ENCODE measurements at places on chromosomes 11 and 22.

DNA sequence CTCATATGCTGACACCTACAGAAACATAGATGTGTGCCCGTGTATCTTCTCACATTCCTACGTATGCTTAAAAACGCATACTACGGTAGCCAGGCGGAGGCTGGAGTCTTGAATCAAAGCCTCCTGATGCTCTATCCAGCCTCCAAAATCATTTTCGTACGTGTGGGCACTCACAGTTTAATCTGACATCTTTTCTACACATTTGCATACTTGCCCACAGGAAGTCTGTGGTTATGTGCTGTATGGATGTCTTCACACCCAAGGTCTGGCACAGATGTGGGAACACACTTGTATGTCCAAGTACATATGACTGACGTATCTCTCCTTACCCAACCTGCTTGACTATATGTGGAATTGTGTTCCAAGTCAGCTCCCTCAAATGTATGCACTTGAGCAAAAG lies 561.8 kb upstream of the CADM1 start:
- DNase-seq, result no peak

DNA sequence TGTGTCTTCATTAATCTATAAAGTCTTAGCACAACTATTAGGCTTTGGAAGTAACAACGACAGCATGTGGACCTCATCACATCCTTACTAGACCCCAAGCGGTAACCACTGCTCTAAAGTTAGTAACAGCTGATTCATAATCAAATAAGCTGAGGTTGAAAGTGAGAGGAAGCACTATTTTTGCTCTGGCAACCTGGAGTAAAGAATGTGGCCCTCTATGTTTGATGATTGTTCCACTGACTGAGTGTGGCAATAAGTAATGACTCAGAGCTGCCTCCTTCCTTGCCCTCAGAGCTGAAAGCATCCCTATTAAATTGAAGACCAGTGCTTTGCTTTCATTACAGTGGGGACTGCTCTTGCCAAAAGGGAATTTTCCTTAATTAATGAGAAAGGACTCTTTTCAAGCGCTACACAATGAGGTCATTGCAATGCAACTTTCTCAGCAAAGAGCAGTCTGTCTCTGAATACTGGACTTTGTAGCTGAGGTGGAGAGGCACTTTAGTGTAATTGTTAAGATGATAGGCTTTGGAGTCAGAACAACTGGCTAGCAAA lies 906.1 kb upstream of the RAG2 start:
- peak; percentile 63 for DNase-seq

GRCh38 chr11:6876914-6877313 lies 489 bp downstream of the OR10A4 start:
- DNase-seq, result no peak

DNA sequence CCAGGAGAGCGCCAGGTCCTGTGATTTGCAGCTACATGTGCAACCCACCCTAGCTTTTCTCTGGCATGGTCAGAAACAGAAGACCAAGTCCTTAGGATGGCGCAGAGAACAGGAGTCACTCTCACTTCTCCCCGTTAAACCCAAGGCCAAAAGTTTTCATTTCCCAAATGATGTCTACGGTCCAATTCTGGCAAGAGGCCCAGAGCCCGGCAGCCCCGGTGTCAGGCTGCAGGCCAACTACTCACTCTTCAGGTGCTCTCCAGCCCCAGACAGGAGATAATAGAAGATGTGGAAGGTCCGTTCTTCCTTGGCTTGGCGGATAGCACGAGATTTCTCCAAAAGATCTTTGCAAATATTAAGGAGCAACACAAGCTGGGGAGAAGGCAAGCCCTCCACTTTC lies 67.2 kb downstream of the MYH9 start:
- no peak for DNase-seq

DNA sequence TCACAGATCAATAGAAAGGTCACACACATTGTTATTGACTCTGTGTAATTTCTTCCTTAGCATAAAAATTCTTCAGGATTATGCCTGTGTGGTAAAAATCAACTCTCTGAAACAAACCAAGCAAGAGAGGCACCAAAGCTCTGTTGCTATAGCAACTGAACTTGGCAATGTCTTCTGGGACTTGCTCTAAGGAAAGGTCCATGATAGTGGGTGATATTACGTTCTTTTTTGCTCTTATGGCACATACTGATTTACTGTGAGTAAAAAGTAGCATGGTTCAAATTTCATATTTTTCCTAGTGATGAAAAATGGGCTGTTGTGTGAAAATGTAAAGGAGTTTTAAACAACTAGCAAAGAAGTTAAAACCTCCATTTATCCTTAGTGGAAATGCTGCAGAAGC lies 66.4 kb downstream of the SVIP start:
- DNase-seq, result peak; percentile 81

DNA sequence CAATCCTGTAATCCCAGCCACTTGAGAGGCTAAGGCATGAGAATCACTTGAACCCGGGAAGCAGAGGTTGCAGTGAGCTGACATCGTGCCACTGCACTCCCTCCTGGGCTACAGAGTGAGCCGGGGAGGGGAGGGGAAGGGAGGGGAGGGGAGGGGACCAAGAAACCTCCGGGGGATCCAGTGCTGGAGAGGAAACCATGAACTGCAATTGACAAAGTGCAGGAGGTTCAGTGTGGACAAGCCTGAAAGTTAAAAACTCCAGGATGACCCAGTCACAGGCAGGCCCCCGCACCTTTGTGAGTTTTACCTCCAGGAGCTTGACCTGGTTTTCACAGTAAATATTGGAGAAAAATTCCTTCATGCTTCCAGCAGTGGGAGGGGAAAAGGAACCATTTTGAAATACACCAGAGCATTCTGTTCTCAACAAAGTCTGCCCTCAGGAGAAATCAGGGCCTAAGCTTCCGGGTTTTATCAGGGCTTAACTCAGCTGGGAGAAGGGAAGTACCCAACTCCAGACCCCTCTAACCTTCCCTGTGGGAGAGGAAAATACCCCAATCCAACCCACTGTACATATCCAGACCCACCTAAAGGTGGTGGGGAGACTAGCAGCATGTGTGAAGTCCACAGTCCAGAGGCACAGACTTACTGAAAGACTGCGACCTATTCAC lies 15.5 kb upstream of the ZFTA start:
- no peak for DNase-seq

- no peak for DNase-seq
Observed at GRCh38 chr11:59176330-59176729, 4.4 kb downstream of the DTX4 start.

DNA sequence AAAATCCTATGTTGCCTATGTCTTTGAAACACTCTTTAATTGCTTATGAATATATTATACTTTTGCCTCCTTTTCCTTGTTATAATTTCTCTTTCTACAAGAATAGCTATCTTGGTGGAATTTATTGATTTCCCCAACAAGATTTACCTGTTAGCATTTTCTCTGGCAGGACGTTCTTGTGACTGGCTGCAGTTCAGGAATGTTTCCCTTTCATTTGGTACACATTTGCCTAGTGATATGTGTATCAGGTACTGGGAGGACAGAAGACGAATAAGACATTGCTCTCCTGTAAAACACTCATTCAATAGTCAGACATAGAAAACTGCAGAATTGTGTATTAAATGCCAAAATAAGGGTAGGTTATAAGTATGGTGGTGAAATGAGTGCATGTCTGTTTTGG lies 279.9 kb downstream of the FAT3 start:
- no peak for DNase-seq

GRCh38 chr22:31055635-31056159 lies 25.4 kb upstream of the SMTN start:
- peak; percentile 90 for DNase-seq

- DNase-seq, result no peak
Observed at GRCh38 chr11:77558380-77558779, 31.4 kb upstream of the AQP11 start.

DNA sequence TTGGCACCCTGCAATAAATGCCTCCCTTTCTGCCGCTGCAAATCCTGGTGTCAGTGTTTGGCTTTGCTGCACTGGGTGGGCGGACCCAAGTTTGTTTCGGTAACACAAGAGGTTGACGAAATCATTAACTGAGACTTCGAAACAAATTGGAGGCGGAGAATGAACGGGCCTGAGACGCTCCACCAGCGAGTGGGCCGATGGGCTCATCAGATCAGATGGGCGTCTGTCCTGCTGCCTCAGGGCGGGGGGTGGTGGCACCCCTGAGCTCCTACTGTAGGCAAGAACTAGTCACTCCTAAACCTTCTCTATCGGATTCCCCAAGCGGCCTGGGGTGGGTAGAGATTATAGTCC lies 918 bp upstream of the CAPN5 start:
- no peak for DNase-seq

DNA sequence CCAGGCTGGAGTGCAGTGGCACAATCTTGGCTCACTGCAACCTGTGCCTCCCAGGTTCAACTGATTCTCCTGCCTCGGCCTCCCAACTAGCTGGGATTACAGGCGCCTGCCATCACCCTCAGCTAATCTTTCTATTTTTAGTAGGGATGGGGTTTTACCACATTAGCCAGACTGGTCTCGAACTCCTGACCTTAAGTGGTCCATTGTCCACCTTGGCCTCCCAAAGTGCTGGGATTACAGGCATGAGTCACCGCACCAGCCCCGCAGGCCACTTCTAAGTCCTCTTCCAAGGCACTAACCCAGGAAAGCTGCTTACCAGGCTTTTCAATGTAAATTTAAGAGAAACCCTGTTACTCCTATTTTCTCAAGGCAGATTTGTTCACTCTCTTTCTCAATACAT lies 50.4 kb downstream of the DENND5A start:
- no peak for DNase-seq

DNA sequence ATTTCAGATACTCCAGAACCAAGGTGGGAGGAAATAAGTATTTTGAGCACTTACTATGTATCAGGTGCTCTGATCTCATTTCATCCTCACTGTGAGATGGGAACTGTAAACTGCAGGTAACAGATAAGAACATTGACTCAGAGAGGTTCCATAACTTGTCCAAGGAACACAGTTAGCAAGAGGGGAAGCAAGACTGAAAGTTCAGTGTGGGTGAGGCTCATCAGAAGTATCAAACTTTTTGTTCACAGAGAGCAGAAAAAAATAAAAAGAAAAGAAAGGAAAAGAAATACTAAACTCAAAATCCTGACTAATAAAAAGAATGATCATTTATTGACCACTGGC lies 37.1 kb downstream of the RAB30 start:
- no peak for DNase-seq

- DNase-seq, result no peak
Observed at GRCh38 chr11:74390697-74391096, 7.5 kb downstream of the PGM2L1 start.

GRCh38 chr22:22683668-22684361 lies 39.4 kb downstream of the GGTLC2 start:
- DNase-seq, result no peak

GRCh38 chr11:4459500-4459899 lies 10.4 kb downstream of the OR52K2 start:
- DNase-seq, result no peak

DNA sequence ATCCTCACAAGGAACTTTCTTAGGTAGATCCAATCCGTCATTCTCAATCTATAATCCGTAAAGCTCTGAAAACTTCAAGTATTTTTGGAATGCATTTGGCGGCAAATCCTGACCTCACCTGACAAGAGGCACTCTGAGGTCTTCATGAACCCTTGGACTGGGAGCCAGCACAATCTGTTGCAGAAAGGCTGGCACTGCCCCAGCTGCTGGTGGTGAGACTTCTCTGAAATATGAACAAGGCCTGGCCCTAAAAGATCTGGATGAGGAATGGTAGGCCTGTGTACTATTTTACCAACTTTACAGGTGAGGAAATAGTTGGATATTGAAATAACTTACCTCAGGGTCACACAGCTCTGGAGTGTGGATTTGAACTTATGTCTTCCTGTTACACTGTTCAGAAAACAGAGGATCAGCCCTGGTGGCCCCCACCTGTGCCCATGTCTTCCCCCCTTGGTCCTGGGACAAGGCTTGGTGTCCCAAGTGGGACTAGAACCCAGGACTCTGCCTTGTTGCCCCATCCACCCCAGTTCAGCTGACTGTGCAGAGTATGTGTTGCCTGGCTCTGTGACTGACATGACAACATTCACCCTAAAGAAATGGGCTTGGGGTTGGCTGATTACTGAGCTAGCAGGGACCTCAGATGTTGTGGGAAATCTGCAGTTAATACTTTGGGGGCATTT lies 471.4 kb downstream of the MN1 start:
- no peak for DNase-seq

- no peak for DNase-seq
Observed at GRCh38 chr22:32311551-32312071, 46.1 kb upstream of the RFPL3 start.

DNA sequence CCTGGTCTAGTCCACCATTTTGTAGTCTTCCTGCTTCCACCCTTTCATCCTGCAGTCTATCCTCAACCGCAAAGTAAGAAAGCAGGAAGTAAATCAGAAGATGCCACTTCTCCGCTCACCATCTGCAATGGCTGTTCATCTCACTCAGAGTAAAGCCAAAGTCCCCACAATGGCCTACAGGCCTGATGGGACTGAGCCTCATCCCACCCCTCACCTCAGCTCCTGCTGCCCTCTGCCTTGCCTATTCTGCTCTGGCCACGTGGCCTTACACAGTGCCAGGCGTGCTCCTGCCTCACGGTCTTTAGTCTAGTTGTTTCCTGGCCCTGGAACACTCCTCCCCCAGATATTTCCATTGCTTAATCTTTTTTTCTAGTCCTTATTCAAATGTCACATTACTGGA lies 95.5 kb downstream of the USP35 start:
- no peak for DNase-seq

DNA sequence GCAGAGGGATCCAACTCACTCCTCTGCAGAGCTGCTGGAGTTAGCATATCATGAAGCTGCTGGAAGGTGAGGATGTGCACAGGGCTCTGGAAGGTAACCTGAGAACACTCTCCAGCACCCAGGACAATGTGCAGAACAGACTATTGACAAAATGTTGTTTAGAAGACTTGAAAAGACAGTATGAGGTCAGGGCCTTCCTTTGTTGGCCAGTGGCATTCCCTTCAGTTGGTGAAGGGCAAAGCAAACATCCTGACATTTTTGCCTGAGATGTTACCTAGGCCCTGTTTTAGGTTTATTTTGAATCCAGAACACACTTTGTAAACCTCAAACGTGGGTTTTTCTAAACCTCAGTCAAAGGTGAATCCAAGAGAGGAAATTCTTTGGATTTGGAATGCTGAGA lies 67.8 kb downstream of the DEPDC5 start:
- DNase-seq, result no peak

- peak; percentile 30 for DNase-seq
Observed at GRCh38 chr11:111983187-111983986, 41.8 kb upstream of the DLAT start.

GRCh38 chr22:25360411-25360810 lies 141.0 kb downstream of the CRYBB2 start:
- DNase-seq, result no peak

GRCh38 chr11:128988242-128988970 lies 45.7 kb upstream of the TP53AIP1 start:
- no peak for DNase-seq

DNA sequence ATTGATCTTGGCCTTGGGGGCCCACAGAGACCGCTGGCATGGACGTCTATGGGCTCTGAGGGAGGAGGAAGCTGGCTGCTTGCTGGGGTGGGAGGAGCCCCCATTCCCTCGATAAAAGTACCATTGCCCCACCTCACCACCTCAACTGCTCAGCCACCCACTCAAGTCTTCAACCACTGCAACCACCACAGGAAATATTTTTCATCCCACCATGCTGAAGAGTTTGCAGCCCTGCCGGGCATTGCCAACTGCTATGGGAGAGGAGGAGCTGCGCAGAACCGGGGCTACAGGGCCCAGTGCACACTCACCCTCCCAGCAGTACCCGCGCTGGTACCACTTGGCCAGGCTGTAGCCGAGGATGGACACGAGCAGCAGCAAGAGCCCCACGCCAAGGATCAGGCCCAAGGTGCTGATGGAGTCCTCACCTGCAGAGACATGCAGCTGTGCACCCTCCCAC lies 29.2 kb downstream of the IL10RA start:
- no peak for DNase-seq

GRCh38 chr11:20310137-20310536 lies 53.4 kb upstream of the HTATIP2 start:
- DNase-seq, result no peak

Data from eye (tissue), 1 donor.